ENCODE measurements at places on chromosomes 11 and 22.

DNA sequence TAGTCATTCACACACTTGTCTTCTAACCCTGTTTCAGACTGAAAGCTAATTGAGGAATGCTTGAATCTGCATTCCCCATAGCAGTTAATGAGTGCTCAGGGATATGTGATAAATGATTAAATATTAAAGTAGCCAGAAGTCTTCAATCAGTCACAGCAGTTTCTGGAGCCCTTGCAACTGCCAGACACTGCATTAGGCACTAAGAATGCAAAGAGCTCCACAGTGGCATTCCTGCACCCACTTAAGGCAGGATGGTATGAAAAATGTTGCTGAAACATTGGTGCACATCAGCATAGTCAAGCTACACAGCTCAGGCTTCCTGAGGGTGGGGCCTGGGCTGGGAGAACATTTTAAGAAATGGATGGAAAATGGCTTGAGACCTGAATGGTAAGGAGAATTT is 6.5 kb downstream of the DTX4 start:
- DNase-seq, result no peak

- DNase-seq, result no peak
Observed at GRCh38 chr22:27705408-27706080, 96.0 kb downstream of the MN1 start.

- no peak for DNase-seq
Observed at GRCh38 chr22:25420471-25420924, 144.0 kb upstream of the GRK3 start.

DNA sequence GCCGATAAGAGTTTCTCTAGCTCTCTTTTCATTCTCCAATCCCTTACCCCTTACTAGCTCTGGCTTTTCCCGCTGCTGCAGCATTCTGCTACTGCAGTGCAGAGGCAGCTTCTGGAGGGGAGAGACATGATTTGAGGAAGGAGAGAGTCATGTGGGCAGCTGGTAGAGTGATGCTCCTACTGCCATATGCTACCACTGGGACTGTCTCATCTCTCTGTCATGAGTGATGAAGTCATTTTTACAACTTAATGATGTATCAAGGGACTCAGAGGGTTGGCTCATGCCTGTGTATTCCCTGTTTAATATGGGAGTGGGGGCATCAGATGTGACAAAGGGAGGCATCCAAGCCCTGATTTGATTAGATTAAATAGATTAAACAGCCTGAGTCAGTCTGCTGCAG is 11.3 kb downstream of the SLC17A6 start:
- DNase-seq, result no peak

- no peak for DNase-seq
Observed at GRCh38 chr22:20319041-20319744, 667 bp downstream of the DGCR6L start.

DNA sequence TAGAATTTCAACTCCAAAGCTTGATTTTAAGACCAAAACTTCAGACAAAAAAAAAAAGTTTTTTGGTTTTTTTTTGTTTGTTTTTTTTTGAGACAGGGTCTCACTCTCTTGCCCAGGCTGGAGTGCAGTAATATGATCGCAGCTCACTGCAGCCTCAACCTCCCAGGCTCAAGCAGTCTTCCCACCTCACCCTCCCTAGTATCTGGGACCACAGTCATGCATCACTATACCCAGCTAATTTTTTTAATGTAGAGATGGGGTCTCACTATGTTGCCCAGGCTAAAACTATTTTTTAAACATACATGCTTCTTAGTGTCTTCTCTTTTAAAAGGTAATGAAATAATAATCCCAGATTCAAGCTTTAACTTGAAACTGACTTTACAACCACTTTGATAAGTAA is 35.4 kb upstream of the GRK2 start:
- no peak for DNase-seq

GRCh38 chr11:100890789-100891188 is 203.7 kb downstream of the ARHGAP42 start:
- DNase-seq, result no peak

- DNase-seq, result no peak
Observed at GRCh38 chr11:118785362-118785761, 5.6 kb downstream of the DDX6 start.

DNA sequence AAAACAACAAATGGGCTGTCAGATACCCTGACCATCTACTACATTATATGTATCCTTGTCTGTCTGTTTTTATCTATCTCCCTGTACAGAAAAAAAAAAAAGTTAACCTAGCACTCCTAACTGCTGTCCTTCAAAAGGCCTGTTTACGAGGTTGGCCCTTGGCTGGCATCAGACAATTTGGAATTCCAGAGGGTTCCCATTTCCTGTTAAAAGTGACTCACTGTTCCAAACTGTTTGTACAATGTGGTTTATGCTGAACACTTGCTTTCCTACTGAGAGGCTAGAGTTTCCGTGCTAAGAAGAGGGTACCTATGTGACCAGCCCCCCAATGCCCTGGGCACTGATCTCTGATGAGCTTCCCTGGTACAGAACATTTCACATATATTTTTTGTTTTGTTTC is 65.9 kb upstream of the HMGXB4 start:
- no peak for DNase-seq

DNA sequence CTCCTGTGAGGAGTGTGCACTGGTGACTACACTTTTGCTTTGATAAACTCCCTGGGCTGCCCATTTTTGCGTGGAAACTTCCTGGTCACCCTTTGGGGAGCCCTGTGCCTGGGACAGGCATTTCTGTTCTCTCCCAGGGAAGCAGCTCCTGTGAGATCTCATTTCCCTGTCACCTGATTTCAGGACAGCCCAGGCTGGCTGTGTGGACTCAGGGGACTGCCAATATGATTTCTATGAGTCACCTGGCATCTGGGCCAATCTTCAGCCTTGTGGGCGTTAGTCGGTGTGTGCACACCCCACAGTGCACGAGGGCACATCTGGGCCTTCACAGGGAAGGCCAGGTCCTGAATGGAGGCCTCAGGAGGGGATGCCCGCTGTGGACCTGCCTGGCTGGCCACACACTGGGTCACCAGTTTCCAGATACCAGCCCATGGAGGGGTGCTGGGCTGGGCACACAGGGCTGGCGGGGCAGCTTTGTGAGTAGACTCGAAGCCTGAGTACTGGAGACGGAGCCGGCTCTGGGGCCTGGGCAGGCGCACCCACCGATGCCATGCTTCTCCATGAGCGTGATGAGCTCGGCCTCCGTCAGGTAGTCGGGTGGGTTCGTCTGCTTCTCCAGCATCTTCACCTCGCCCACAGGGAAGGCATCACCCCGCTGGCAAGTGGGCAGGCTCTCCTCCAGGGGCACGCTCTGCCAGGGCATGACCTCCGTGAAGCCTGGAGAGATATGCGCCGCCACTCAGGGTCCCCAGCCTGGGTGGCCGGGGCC is 9.4 kb upstream of the PPM1F start:
- no peak for DNase-seq

DNA sequence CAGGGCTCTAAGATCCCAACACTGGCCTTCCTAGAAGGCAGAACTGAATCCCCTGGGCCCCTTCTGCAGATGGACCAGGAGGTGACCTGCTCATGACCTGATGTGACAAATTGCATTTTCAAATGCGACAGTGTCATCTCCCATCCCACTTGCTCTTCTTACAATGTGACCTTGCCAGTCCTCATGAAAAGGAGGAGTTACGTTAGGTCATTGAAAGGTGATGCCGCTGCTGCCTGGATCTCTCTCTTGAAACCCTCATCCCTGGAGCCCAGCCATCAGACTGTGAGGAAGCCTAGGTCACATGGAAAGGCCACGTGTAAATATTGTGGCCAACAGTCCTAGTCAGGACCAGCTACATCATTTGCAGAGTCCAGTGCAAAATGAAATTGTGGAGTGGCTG is 5.7 kb upstream of the C1QTNF4 start:
- no peak for DNase-seq

DNA sequence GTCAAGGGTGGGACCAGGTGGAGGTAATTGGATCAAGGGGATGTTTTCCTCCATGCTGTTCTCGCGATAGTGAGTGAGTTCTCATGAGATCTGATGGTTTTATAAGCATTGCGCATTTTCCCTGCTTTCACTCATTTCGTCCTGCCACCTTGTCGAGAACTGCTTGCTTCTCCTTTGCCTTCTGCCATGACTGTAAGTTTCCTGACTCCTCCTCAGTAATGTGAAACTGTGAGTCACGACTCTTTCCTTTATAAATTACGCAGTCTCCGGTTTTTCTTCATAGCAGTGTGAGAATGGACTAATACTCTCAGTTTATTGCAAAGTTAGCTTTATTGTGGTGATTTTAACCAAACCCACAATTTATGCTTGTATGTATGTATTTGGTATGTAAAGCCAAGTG is 878.5 kb upstream of the ANO3 start:
- no peak for DNase-seq

GRCh38 chr11:102241026-102241425 is 76.3 kb upstream of the BIRC3 start:
- DNase-seq, result no peak

GRCh38 chr11:35013514-35014233 is 97.3 kb downstream of the PDHX start:
- DNase-seq, result no peak

DNA sequence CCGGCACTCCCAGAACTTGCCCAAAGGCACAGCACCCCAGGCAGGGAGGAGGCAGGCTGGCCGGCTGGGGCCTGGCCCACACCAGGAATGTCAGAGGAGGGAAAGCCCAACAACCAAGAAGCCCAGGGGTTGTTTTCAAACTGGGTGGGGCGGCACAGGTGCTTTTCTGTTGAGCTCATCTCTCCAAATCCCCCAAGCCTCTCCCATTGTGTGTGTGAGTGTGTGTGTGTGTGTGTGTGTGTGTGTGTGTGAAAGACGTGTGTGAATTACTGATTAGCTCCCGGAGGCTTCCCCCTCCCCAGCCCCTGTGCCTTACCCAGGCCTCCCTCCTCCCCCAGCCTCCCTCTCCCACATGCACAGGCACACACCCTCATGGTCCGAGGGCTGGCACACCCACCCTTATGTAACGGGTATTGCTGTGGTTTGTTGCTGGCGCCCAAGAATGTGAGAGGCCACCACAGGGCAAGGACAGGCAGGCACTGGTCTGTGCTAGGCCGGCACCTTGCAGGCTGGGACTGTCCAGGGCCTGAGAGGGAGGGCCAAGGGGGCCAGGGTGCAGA is 15.9 kb downstream of the TRIM29 start:
- no peak for DNase-seq

DNA sequence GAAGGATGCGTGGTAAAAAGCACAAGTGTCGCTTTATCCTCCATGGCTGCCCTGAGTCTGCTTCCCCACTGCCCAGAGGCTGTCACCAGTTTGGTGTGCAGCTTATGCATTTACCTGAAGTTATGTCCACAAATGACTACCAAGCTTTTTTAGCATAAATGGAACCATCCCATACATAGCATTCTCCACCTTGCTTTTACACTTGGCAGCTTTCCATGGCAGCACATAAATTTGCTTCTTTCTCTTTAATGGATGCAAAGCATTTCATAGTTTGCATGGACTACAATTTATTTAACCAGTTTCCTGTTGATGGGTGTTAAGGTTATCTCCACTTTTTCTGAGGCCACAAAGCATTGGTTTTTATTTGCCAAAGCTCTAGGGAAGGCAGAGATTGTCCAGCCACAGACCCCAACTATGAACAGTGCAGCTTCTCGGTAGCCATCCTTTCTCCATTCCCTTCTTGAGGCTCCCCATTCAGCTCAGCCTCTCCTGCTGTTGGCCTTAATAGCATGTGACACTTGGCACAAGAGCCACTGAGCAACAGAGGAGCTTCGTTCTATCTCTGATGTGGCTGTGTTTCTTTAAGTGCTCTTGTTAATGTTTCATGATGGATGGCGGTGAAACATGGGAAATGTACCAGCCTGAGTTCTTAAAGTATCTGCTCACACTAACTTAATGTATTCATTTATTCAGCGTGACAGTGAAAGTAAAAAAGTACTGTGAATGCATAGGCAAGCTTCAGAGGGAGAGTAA is 59.8 kb upstream of the NAV2 start:
- DNase-seq, result no peak

GRCh38 chr11:9178716-9179115 is 86.4 kb downstream of the DENND5A start:
- no peak for DNase-seq

DNA sequence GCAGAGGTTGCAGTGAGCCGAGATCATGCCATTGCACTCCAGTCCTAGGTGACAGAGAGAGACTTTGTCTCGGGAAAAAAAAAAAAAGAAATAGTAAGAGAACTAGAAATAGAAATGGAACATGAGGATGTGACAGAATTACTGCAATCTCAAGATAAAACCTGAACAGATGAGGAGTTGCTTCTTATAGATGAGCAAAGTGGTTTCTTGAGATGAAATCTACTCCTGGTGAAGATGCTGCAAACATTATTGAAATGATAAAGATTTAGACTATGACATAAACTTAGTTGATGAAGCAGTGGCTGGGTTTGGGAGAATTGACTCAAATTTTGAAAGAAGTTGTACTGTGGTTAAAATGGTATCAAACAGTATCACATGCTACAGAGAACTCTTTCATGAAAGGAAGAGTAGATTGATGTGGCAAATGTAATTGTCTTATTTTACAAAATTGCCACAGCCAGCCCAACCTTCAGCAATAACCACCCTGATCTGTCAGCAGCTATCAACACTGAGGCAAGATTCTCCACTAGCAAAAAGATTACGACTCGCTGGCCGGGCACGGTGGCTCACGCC is 13.7 kb downstream of the XNDC1N start:
- DNase-seq, result no peak

GRCh38 chr11:115652496-115652895 is 148.3 kb upstream of the CADM1 start:
- DNase-seq, result no peak

GRCh38 chr11:123241294-123241693 is 46.2 kb upstream of the CLMP start:
- DNase-seq, result no peak

GRCh38 chr11:13446444-13446843 is 16.6 kb downstream of the BTBD10 start:
- no peak for DNase-seq

DNA sequence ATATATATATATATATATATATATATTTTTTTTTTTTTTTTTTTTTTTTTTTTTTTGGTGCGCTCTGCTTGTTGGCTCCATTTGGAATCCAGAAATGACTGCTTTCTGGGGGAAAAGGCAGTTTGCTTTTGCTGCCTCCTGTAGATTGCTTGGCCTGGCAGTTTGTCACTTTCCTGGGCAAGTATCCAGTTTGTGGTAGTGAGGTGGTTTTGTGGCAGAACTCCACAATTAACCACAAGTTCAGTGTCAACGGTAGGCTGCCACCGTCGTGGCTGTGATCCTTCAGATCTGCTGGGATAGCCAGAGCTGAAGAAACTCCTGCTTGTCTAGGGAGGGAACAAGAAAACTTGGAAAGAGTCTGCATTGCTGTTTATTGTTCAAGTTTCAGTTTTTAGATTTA is 5.0 kb upstream of the PDE3B start:
- DNase-seq, result no peak

Data from stimulated activated naive CD4-positive, alpha-beta T cell (primary cell).